ENCODE measurements at places on chromosomes 3 and 15.

DNA sequence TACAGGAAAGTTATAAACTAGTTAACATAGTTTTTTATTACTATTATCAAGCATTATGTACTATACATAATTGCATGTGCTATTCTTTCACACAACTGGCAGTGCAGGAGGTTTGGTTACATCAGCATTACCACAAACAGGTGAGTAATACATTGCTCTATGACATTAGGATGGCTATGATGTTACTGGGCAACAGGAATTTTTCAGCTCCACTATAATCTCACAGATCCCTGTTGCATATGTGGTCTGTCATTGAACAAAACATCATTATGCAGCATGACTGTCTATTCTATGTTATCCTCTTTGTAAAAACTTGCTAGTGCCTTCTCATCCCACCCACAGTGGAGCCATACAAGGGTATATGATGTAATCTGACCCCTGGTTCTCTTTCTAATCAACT is 36.5 kb upstream of the PDZRN3 start:
- DNase-seq, result no peak

DNA sequence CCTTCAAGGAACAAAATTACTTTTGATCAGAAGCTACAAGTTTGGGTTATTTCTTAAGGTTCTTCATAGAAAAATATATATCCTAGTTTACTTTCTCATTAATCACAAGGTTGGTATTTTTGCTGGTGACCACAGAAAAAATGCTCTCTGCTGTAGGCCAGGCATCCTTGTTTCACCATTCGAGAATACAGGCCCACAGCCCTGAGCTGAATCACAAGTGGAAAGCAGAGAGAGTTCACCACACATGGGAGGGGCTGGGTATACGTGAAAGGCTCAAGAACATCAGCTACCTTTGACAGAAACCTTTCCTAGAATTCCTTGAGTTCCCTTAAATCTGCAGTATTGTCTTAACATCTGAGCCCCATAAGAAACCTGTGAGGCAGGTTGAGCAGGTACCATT is 23.2 kb downstream of the CPEB1 start:
- no peak for DNase-seq

DNA sequence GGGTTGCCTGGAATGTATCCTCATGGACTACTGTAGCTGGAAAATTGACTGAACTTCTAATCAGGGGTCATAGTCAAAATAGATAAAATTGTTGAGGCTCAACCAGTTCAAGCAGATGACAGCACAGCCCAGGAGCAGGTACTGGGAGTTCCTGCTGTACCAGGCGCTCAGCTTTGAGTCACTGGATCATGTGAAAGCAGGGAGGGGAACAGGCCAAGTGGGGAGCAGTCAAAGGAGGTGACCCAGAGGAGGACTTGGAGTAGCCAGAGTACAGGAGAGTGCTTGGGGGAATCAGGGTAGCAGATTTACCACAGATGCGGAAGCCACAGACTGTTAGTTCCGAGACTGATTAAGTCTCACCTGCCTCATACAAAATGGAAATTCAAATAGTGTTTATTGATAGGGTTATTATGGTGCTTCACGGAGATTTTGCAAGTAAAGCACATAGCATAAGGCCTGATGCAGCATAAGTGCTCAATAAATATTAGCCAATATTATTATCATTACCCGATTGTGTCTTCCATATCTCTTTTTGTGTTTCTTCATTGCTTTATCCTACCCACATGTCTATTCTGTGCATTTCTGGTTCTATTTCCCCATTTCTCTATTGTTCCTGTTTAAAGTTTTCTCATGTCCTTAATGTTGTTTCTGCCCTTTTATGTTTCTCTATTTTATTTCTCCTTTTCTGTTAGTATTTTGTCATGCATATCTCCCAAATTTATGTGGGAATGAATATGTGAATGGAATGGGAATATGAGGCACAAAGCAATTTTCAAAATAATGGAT is 369.2 kb upstream of the MCTP2 start:
- DNase-seq, result no peak

- no peak for DNase-seq
Measured at GRCh38 chr3:10688126-10688525, 127.9 kb upstream of the SLC6A11 start.

DNA sequence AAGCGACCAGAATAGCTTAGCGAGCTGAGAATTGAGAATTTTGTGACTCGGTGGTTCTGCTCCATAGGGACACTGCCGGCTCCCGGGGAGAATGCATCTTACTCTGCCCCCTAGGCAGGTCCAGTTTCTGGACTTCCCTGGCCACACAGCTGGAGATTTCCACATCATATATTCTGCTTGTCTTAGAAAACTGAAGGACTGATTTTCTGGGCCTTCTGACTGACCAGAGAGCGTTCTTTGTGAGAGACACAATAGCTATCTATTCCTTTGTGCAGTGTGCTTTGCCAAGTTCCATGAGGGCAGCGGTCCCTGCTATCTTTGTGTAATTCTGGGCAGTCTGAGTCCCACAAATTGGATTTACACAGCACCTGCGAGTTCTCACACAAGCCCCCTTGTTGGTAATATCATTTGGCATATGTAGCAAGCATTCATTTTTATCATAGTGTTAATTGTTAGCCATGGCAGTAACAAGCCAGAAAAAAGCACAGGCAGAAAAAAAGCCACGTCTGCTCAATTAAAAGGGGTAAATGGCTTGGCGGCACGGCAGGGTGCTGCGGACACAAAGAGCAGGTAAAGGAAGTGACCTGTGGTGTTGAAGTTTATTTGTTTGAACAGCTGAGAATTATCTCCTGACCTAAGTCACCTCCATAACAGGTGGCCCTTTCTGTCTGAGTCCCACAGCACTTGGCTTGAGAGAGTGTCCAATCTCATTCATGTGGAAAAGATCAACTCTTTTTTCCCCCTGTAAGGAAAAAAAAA is 688.7 kb downstream of the TUSC7 start:
- DNase-seq, result peak; percentile 89

- no peak for DNase-seq
Measured at GRCh38 chr15:90441027-90441426, 53.0 kb downstream of the IQGAP1 start.

DNA sequence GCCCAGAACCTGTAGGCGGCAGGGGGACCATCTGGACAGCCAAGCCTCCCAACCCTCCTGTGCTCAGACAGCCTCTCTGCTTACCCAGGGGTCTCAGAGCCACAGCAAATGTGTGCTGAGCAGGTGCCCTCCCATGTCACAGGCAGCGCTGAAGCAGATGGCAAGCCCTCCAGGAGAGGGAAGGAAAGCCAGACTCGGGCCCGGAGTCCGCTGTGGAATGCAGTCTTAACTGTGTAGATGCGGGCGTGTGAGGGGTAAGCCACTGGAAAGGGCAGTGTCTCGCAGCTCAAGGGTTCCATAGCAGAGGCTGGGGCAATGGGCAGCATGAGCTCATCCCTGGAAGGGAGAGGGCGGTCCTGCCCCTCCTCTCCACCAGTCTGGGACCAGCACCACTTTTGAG is 45.6 kb downstream of the UMPS start:
- no peak for DNase-seq
